NCI-H1694 treated with DMSO at 0.1 percent for 48 hours (cell line): ENCODE measurements at places on chromosomes 2 and 18.

GRCh38 chr2:33136566-33136965, 189.8 kb downstream of the LTBP1 start:
- DNase-seq: no peak

DNA sequence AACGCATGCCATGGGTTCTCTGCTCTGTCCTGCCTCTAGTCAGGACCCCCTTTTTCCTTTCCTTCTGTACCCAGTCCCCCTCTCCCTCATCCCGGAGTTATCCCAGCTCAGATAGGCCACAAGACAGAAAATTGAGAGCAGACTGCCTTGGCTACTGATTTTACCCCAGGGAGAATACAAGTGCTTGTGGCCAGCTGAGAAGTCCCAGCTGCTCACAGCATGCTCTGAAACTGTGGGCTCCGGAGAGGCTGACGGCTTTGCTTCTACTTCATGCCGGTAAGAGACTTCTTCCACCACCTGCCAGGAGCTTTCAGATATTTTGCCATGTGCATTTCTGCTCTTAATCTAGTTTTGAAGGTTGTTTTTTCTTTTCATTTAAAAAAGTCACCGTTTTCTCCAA, 20.0 kb upstream of the SIX2 start:
- DNase-seq: no peak

DNA sequence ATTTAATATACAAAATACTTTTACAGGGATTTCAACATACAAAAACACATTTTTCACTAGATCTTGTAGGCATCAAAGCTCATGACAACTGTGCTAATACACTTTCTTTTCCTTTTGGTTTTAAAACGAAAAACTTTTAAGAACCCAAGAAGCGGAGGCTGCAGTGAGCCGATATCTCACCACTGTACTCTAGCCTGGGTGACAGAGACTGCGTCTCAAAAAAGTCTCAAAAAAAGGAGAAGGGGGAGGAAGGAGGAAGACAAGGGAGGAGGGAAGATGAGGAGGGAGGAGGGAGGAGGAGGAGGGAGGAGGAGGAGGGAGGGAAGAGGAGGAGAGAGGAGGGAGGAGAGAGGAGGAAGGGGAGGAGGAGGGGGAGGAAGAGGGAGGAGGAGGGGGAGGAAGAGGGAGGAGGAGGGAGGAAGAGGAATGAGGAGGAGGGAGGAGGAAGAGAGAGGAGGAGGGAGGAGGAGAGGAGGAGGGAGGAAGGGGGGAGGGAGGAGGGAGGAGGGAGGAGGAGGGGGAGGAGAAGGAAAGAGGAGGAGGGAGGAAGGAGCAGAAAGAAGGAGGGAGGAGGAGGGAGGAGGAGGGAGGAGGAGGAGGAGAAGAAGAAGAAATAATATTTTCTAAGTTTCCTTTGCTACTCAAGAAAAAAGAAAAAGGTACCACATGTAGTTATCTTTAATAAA, 13.8 kb downstream of the ROCK2 start:
- no peak for DNase-seq

GRCh38 chr18:78528411-78529258, 451.0 kb upstream of the SALL3 start:
- DNase-seq: no peak

GRCh38 chr2:11705063-11705462, 35.1 kb upstream of the NTSR2 start:
- DNase-seq: no peak
